ENCODE measurements at places on chromosomes 13 and 19. TPM values are rescaled to one million over a fixed set of nuclear protein-coding genes. Genes with fewer than 3 reads are reported as not detected.

IGLON5 gene
- total RNA-seq = not detected

ZNF557 gene
- total RNA-seq = 3.2 TPM

PABPC3 gene
- 0.07 TPM for total RNA-seq

BCAM gene
- 85.5 TPM for total RNA-seq

SACS gene
- total RNA-seq = 7.7 TPM

ZNF541 gene
- 0.47 TPM for total RNA-seq

IGFLR1 gene
- 3.2 TPM for total RNA-seq

SLC5A5 gene
- not detected for total RNA-seq

ZNF829 gene
- 2.8 TPM for total RNA-seq

NLRP4 gene
- total RNA-seq = not detected

HSPB6 gene
- total RNA-seq = 676 TPM

SNAPC2 gene
- 9.7 TPM for total RNA-seq

ZNF177 gene
- 3.8 TPM for total RNA-seq

TEX30 gene
- total RNA-seq = 11.2 TPM

C19orf38 gene
- 0.62 TPM for total RNA-seq

CEACAM3 gene
- 0.32 TPM for total RNA-seq

LRRC8E gene
- total RNA-seq = 3.1 TPM

LPAR6 gene
- 13.2 TPM for total RNA-seq

PLVAP gene
- 22.9 TPM for total RNA-seq

TEKTIP1 gene
- 0.40 TPM for total RNA-seq

CEACAM4 gene
- 0.52 TPM for total RNA-seq

CLEC4G gene
- total RNA-seq = 0.42 TPM

SKA3 gene
- total RNA-seq = 0.12 TPM

KLK5 gene
- total RNA-seq = not detected

CYSLTR2 gene
- total RNA-seq = 5.0 TPM

TEAD2 gene
- 62.7 TPM for total RNA-seq

ZNF284 gene
- total RNA-seq = 1.8 TPM

ZNF30 gene
- total RNA-seq = 3.7 TPM

SLC7A10 gene
- total RNA-seq = not detected

LIM2 gene
- total RNA-seq = not detected

CRX gene
- not detected for total RNA-seq

CYP4F3 gene
- 0.79 TPM for total RNA-seq

TBXA2R gene
- 2.0 TPM for total RNA-seq

PRR20D gene
- not detected for total RNA-seq

GJB2 gene
- total RNA-seq = 0.42 TPM

NAPA gene
- total RNA-seq = 123 TPM

UBE2L5 gene
- total RNA-seq = not detected

YJEFN3 gene
- 9.4 TPM for total RNA-seq

ZNF558 gene
- total RNA-seq = 10.8 TPM

MIDN gene
- 59.7 TPM for total RNA-seq

ELSPBP1 gene
- total RNA-seq = not detected

B9D2 gene
- total RNA-seq = 3.7 TPM

TMEM38A gene
- total RNA-seq = 50.5 TPM

CYP4F2 gene
- not detected for total RNA-seq

PSG11 gene
- total RNA-seq = not detected

LILRA6 gene
- total RNA-seq = 2.3 TPM

ACP5 gene
- total RNA-seq = 2.5 TPM

SPRED3 gene
- total RNA-seq = 0.10 TPM

OR7C1 gene
- total RNA-seq = not detected
